ENCODE measurements at places on chromosomes 12 and 14.

GRCh38 chr12:9858135-9858534 lies 11.0 kb downstream of the CLEC2B start:
- DNase-seq: no peak

DNA sequence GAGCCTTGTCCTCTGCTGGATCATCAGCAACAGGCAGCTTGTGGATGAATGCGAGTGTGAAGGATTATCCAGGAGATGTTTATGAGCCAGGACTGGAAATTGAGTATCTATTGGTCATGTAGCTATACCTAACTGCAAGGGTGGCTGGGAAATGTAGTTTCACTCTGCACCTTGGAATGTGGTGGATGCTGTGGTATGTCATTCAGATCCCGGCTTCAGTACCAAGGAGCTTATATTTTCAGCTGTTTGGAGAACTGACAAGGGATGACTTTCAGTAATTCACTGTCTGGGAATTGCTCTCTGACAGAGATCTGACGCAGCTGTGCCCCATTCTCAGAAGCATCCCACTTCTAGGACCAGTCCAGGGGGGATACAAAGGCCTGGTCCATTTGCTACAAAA lies 792.3 kb upstream of the NOVA1 start:
- no peak for DNase-seq

- no peak for DNase-seq
These were observed 469.1 kb downstream of the PRKD1 start for GRCh38 chr14:29458547-29458946.

DNA sequence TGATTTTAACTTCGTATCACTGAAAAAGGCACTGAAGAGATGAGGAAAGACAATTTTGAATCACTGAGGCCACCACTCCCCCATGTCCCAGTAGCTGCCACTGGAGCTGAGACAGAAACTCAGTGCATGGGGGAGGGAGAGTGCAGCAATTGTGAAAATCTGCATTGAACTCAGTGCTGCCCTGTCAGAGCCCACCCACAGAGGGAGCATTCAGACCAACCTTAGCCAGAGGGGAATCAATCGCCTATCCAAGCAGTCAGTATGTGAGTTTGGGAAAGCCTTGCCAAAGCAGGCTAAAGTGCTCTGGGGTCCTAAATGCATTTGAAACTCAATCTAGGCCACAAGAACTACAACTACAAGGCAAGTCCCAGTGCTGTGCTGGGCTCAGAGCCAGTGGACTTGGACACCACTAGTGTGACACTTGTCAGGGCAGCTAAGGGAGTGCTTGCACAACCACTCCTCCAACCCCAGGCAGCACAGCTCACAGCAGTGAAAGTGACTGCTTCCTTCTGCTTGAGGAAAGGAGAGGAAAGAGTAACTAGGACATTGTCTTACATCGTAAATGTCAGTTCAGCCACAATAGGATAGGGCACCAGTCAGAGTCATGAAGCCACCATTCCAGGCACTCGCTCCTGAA lies 13.3 kb downstream of the RNASE3 start:
- DNase-seq: no peak

DNA sequence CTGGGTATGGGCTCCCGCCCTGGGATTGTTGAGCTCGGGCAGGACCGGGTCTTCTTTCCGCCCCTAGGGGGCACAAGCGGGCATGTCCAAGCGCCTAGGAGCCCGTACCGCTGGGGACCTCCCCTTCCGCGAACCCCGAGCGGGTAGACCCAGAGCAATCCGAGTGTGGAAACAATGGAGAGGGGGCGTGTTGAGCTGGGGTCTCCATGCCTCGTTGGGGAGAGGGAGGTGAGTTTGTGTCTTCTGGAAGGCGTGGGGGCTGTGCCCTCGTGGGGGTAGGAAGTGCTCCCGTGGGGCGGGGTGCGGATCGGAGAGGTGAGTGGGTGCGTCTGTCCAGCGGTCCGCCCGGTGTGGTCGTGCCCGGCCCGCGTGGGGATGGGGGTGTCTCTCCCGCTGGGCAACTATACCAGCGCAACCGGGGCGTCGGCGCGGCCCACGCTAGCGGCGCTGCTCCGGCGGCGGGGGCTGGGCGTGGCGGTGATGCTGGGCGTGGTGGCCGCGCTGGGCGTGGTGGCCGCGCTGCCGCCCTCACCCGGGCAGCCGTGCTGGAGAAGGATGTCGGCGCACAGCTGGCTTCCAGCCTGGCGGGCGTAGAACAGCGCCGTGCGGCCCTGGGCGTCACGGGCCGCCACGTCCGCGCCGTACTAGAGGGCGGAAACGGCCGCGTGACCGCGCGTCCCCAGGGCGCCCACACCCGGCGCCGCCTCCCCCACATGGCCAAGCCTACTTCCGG lies 12.2 kb downstream of the AGAP2 start:
- DNase-seq: peak; percentile 92

DNA sequence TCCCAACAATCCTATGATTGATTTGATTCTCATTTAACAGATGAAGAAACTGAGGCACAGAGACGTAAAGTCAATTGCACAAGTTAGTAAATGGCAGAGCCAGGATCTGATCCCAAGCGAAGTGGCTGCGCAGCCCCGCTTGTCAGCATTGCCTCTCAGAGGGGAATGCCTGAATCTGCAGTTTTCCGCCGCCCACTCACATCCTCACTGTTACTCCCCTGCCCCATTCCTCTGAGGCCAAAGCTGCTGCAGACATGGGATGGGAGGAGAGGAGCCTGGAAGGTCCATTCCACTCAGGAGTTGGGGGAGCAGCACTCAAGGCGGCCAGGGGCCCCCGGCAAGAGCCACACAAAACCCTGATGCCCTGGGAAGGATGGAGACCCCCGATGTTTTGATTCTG lies 1.0 kb downstream of the NRIP2 start:
- no peak for DNase-seq

- DNase-seq: no peak
These were observed 68.7 kb downstream of the SERPINA3 start for GRCh38 chr14:94680862-94681288.

- DNase-seq: no peak
These were observed 7.0 kb downstream of the KCNH3 start for GRCh38 chr12:49545815-49546214.

- no peak for DNase-seq
These were observed 80.9 kb upstream of the TSPAN11 start for GRCh38 chr12:30845676-30846075.

GRCh38 chr14:28242895-28243294 lies 523.7 kb upstream of the FOXG1 start:
- DNase-seq: no peak

GRCh38 chr12:57474862-57475261 lies 4.8 kb downstream of the ARHGAP9 start:
- no peak for DNase-seq

All from right cardiac atrium (tissue), 5 donors.